ENCODE measurements at places on chromosomes 13 and 19.

DNA sequence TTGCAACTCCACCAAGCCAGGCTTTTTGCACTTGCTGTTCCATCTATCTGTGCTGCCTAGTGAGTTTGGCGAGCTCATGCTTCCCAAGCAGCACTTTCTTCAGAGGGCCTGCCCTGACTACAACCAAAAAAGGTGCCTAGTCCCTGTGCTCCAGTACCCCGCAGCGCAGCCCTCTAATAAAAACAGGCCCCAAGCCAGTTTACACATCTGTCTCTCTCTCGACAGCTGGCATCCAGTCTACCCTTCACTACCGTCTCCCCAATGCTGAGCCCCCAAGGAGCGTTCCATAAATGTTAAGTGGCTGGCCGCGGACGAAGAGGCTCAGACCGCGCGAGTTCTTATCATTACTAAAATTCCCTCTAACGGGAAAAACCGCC lies 512 bp downstream of the MED4 start:
- no peak for DNase-seq

DNA sequence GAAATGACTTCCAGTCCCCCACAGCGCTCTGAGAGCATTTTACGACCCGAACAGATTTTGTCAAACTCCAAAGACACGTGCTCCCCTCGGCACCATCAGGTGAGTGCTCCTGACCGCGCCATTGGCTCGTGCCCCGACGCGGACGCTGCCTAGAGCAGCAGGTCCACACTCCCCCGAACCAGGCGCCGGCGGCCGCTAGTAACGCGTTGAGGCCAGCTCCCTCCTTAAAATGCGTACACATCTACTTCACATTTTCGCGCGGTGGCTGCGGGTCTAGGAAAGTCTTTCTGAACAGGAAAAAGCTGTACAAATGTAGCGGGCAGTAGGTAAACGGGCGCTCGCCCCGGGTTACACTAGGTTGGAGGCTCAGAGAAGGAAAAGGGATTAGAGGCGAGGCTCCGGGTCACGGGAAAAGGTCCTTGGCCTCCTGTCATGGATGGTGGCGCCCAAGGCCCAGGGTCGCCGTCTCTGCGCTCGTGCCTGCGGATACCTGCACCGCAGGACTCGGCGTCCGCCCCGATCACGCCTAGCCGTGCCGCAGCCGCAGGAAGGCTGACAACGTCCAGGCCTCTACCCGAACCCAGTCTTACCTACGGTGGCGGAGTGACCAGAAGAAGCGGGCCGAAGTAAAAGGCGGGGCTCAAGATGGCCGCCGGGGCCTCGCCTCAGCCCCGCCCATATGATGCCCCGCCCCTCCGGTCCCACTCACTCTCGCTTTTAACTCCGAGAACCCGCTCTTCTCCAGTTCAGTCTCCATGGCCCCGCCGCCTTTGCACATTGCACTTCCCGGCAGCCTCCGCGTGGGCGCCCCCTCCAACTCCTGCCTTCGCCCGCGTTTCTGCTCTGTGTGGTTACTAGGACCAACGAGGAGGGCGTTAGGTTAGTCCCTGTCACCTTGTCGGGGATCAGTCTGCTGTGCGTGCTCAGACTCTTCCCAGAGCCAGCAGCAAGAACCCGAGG lies at the start of gene ESD:
Gene ESD, minus strand, starts transcription at position 647 of the 960 bp plus-strand sequence. CDS start 5,748 bp downstream, outside the sequence.
- DNase-seq, result peak; percentile 76

DNA sequence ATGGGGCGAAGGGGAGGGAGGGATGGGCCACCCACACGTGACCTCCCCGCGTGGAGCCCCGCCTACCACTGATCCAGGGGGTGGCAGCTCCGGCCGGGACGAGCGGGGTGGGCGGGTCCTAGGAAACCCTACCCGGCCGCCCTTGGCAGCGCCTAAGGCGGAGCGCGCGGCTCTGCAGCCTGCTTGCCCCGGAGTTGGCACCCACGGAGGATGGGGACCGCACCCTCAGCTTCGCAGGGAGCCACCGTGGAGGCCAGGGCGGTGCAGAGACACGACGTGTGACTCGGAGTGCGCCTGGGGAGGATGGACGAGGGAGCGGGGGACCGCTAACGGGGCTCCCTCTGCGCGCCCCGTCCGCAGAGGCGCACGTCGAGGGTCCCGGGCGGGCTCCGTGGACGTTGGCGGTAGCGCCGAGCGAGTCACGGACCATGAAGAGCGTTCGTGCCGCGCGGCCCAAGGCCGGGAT lies at the start of gene RGS9BP:
Gene RGS9BP, plus strand, starts transcription at position 129 of the 466 bp plus-strand sequence. CDS start 416 bp downstream, outside the sequence.
- peak; percentile 68 for DNase-seq

DNA sequence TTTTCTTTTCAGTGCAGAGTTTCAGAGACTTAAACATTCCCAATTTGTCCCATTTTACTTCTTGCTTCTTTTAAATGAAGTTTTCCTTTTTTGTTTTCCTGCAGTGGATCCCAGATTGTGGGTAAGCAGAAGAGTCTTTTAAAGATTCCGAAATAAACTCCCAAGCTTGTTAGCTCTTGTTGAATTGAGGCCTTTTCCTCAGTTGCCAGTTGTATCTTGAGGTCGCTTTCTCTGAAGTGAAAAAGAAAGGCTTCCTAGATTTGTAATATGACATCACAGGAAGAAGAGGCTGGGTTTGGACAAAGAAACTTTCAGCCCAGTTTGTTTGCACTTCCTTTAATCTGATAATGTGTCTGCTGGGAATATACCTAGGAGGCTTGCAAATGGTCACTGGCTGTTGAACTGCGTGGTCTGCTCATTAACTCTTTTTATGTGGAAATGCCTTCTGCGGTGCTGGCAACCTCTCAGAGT lies at the start of gene LPAR6:
Gene LPAR6, minus strand, starts transcription at position 233 of the 471 bp plus-strand sequence. CDS start 690 bp downstream, outside the sequence.
- no peak for DNase-seq

GRCh38 chr19:49983645-49984229 lies 22.8 kb upstream of the SIGLEC11 start:
- DNase-seq, result peak; percentile 44

- no peak for DNase-seq
Observed at GRCh38 chr13:62997038-62997599, 1581.5 kb upstream of the PCDH20 start.

DNA sequence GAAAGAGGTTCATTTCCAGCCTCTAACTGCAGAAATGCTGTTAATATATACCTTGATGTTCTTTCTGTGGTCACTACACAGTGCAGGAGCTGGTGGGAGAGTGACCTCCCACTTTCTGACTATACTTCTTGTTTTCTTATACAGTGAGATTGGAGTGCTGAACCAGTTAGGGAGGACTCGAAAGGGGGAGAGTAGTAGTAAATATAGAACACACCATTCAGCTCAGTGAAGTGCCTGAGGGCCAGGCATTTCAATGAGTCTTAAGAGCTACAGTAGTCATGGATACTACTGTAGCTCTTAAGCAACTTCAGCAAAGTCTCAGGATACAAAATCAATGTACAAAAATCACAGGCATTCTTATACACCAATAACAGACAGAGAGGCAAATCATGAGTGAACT lies 372.9 kb downstream of the MTUS2 start:
- DNase-seq, result no peak

DNA sequence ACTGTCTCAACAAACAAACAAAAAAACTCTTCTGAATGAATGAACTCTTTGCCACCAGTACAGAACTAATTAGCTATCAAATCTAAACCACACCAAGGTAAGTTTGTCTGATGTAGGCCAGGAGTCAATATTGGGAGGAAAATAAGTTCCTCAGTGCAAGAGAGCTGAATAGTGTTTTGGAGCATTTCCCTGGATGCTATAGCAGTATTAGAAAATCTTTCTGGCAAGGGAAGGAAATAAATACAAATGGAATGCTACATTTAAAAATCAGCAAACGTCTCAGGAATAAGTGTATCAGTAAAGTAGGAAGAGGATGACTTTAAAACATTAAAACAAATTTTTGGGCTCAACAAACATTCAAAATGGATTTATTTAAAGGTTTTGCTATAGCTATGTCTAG lies 81.3 kb upstream of the TMTC4 start:
- no peak for DNase-seq

DNA sequence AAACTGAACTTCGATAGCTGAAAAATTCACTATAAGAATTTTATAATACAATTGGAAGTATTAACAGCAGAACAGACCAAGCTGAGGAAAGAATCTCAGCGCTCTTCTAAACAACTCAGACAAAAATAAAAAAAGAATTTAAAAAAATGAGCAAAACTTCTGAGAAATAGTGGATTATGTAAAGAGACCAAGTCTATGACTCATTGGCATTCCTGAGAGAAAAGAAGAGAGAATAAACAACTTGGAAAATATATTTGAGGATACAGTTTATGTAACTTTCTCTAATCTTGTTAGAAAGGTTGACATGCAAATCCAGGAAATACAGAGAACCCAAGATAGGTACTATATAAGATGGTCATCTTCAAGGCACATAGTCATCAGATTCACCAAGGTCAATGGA lies 25.4 kb downstream of the SLC25A15 start:
- no peak for DNase-seq

DNA sequence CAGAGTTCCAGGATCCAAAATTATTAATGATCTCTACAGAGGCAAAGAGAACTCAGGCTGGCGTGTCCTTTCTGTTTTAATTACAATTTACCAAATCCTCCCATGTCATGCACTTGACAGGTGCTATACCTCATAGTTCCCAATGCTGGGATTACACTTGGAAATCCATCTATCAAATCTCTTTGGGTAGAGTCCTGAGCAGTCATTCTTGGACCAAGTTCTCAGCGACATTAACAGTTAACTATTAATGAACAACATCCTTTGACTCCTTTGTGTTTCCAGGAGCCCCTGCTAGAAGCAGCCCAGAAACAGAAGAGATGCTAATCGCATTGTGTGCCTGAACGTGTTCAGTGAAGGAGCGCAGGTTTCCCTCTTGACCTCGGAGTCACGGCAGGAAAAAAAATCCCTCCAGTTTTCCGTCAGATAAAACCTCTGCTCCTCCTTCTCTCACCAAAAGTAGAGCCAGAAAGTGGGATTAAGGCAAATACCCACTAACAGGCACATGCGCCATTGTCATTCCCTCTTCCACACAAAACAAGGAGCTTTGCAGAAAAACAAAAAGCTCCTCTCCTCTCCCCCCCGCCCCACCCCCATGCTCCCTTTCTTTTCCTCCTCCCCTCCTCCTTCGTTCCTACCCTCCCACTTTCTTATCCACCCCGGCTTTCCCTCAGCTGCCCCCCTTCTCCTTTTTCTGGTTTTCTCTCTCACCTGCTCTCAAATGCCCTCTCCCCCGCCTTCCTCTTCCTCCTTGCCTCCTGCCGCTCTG lies 224.7 kb downstream of the ZIC5 start:
- no peak for DNase-seq

GRCh38 chr13:52961256-52961910 lies 67.2 kb upstream of the OLFM4 start:
- no peak for DNase-seq

DNA sequence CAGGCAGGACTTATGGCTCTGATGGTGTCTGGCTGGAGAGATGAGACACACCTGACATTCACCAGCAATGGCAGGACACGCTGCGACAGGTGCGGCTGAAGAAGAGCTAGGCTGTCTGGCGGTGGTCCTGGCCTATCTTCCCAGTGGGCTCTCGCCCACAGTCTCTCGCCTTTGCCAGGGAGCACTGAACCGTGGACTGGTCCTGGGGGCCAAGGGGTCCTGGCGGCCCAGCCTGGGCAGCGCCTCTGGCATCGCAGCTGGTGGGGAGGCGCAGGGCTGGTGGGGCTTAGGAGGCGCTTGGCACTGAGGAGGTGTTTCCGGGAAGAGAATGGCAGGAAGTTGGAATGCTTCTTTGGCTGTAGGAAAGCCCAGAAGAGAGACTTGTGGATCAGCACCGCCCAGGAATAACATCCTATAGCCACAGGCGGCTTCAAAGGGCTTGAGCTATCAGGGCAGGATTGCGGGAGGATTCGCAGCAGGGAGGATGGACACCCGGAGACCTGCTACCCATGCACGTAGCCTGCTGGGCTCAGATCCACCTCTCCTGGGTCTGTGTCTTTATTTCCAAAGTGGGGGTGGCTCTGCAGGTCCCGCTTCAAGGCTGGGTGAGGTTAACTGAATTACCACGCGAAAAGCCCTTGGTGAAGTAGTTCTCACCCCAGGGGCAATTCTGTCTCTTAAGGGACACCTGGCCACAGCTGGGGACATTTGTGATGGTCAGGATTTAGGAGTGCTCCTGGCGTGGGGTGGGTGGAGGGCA lies 14.6 kb downstream of the KDM4B start:
- no peak for DNase-seq

GRCh38 chr19:18975011-18975410 lies 34.0 kb upstream of the HOMER3 start:
- DNase-seq, result no peak

DNA sequence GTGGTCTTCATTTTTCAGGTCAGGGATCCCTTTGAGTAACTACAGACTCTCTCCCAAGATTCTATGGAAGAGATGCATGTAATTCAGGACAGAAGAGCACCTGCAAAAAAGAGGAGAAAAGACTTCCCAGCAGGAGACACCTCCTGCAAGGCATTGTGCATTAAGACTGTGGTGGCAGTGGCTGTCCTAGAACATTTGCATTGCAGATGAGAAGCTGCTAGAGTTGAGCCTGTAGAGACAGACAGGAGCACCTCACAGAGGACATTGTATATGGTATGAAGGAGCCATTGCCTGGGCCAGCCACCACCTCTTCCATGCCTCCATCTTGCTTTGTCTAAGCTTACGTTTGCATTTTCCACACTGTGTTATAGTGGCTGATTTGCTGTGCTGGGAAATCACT lies 11.2 kb upstream of the MYO16 start:
- no peak for DNase-seq

GRCh38 chr13:59547950-59548349 lies 615.8 kb downstream of the DIAPH3 start:
- DNase-seq, result no peak

DNA sequence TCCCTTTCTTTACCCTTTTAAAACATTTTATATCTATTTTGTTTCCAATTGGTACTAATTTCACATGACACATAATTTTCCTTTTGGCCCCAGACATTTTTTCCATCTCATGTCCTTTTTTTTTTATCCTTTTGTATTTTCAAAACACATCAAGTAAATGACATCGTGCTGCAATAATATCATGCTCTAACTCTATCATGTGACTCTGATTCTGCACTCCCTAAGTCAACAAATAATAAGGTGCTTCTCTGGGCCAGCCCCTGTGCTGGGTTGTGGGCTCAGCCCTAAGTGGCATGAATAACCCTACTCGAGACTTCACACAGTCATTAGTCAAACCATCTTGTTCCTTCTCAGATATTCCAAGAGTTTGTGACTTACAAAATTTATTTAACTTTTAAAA lies 21.7 kb downstream of the NALCN start:
- DNase-seq, result no peak

All from NCI-H774 (cell line).